C1 segment of cervical spinal cord (tissue), 14 donors: ENCODE measurements at places on chromosomes 11 and 22.

DNA sequence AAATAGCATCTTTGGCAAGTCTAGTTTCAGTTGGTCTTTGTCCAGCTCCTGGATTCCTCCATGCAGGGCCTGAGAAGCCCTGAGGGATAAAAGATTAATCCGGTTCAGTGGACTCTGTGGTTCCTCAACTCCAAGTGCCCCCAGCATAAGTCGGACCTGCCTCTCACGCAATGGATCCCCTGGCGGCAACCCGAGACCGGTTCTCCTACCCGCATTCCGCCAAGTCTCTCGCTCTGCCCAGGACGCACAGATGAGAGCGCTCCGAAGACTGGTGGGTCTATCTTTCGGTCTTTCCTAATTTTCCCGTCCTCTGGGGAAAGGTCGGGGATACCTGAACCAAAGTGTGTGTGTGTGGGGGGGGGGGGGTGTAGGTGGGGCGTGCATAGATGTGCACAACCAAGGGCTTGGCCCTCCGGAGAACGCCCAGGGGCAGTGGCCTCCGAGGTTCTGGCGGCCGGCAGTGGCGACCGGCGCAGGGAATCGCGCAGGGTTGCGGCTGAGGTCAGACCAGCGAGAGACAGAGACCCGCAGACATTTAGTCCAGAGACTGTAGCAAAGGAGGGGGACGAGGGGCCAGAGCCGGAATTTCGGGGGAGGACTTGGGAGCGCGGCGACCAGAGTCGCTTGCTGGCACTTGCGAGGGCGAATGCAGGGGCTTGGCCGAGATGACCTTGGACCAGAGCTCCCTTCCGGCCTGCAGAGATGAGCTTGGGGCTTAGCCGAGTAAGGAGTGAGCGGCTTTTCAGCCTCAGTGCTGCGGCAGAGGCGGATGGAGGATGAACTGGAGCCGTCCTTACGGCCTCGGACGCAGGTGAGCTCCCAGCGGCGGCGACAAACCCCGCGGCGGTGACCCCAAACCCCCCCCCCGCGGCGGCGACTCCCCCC is 712 bp upstream of the SLC2A11 start:
- DNase-seq, result peak; percentile 78

GRCh38 chr11:122093731-122094275 is 22.2 kb downstream of the BLID start:
- no peak for DNase-seq

DNA sequence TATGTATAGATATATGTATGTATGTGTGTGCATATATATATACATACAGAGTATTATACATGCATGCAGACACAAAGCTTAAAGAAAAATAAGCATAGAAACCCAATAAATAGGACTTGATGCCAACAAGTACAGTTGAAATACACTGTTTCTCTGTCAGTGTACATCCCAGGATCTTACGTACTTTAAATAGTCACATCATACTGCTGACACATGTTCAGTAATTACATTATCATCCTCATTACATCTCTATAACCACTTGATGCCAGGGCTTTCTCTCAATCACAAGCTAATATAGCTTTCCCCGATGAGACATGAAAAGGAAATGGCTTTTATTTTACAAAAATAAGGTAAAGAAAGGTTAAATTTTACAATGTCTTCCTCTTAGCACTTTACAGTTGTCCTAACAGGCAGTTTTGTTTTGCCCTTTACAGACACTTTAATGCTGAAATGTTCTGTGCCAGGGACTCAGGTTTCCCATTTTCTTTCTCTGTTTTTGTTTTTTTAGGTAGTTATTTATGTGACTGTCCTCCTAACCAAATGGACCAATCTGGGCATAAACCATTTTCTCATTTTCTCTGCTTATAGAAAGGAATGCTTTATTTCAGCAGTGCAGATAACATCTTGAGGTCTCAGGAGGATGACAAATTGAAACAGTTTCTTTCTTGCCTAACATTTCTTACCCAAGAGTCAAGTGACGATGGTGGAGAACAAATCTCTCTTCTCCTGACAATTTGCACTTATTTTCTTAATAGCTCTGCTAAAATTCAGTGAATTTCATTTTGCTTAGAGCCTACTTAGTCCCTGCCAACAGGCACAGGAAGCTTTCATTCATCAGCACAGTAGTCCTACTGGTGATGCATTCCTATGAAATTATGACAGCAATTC is 350.2 kb downstream of the TTC28 start:
- no peak for DNase-seq

- no peak for DNase-seq
Observed at GRCh38 chr11:1963864-1964263, 16.7 kb downstream of the MRPL23 start.

DNA sequence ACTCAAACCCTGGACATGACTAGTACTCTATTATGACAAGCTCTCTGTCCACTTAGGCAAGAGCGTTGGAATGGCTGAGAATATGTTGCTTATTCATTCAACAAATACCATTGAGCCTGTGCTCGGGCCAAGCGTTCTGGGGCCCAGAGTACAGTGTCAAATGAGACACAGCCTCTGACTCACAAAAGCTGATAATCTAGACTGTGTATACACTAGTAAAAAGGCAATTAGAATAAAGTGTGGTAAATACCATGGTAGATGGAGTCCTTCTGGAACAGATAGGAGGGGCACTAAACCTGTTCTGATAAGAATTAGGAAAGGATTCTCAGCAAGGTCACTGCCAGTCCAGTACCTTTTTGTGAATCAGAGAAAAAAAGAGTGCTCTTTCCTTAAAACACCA is 24.7 kb downstream of the KCNE3 start:
- DNase-seq, result no peak

DNA sequence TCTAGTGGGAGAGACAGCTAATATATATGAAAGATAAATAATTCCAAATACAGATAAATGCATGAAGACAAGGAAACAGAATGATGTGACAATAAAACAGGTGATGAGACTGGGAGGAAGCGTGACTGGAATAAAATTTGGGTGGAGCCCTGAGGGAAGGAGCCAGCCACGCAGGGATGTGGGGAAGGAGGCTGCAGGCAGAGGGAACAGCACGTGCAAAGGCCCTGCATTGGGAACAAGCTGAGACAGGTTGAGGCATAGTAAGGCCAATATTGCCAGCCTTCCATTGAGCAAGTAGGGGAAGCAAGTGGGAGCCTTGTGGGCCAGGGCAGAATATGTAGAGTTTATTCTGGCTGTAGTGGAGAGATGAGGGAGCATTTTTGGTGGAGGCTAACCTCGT is 107.5 kb upstream of the CRYBB3 start:
- DNase-seq, result no peak

- no peak for DNase-seq
Observed at GRCh38 chr22:32764330-32765131, 37.0 kb upstream of the TIMP3 start.

GRCh38 chr22:27885977-27886842 is 32.8 kb downstream of the PITPNB start:
- no peak for DNase-seq

- DNase-seq, result no peak
Observed at GRCh38 chr11:121614636-121615240, 162.0 kb upstream of the SORL1-AS1 start.

- DNase-seq, result no peak
Observed at GRCh38 chr22:19571995-19572394, 47.8 kb upstream of the CLDN5 start.

GRCh38 chr11:60447070-60447469 is 8.6 kb upstream of the MS4A1 start:
- DNase-seq, result no peak
